ENCODE measurements at places on chromosomes 12 and 14.
A peak's percentile ranks its signal among the peaks of the same experiment; 100 is the strongest.

DNA sequence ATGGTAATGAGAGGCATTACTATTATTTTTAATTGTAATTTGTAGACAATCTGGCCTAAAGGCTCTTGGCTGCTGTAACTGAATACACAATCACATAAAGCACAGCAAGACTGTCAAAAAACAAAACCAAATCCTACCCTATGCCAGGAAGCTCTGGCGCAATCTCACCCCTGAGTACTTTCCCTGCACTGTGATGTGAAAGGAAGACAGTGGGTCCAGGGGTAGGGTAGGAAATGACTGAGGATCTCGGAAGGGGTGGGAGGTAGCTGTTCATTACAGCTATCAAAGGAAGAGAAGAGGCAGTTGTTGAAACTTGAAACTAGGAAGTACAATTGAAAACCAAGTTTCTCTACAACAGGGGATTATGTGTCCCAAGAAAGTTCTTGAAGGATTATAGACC is 202.8 kb downstream of the ANO2 start:
- no peak for DNase-seq

DNA sequence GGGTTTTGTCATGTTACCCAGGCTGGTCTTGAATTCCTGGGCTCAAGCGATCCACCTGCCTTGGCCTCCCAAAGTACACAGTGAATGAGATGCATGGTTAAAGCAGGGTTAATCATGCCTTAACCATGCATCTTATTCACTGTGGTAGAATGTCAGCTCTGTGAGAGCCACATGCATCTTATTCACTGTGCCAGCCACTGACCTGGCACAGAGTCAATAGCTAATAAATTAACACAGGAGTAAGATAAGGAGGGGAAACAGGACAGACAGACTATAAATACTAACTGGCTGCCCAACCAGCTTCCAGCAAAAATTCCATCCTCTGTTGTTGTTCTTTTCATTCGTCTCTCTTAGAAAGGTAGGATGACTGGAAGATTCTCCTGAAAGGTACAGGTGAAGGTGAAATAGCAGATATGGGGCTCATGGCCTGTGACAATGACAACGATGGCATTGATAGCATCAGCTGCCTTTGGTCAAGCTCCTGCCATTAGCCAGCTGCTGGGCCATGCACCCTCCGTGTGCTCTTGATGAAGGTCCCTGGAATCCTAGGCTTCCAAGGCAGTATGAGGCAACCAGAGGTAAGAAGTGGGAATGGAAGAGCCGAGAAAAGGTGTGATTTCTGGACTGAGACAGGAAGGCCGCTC is 76.6 kb downstream of the ZNF664 start:
- no peak for DNase-seq

- DNase-seq, result no peak
Observed at GRCh38 chr12:46470975-46471374, 98.4 kb upstream of the SLC38A2 start.

- no peak for DNase-seq
Observed at GRCh38 chr12:122646517-122647217, 56.5 kb downstream of the HCAR2 start.

- peak; percentile 23 for DNase-seq
Observed at GRCh38 chr12:93060666-93061472, 131.8 kb upstream of the EEA1 start.

DNA sequence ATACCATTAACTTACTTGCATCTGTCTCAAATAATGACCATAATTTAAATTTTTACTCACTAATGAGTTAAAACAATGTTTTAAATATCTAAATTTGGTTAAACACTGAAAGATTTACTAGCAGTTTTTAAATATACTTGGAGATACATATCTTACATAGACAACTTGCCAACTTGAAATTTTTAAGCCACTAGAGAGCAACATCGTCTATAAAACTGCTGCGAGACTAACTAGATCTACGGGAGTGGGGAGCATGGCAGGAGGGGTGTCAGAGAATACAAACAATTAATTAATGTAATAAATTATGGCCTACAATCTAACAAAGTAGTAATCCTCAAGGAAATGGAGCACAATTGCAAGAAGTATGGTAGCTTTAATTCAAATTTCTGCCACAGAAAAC is 120.4 kb downstream of the LRRIQ1 start:
- DNase-seq, result peak; percentile 29

DNA sequence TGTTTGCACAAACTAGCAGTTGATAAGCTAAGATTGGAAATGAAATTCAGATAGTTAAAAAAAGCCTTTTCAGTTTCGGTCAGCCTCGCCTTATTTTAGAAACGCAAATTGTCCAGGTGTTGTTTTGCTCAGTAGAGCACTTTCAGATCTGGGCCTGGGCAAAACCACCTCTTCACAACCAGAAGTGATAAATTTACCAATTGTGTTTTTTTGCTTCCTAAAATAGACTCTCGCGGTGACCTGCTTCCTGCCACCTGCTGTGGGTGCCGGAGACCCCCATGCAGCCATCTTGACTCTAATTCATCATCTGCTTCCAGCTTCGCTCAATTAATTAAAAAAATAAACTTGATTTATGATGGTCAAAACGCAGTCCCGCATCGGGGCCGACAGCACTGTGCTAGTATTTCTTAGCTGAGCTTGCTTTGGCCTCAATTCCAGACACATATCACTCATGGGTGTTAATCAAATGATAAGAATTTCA is 335.6 kb downstream of the TMEM121 start:
- peak; percentile 3 for DNase-seq
